ENCODE measurements at places on chromosomes 16 and 17.

- no peak for DNase-seq
Observed at GRCh38 chr16:16067127-16067526, 117.7 kb downstream of the ABCC1 start.

DNA sequence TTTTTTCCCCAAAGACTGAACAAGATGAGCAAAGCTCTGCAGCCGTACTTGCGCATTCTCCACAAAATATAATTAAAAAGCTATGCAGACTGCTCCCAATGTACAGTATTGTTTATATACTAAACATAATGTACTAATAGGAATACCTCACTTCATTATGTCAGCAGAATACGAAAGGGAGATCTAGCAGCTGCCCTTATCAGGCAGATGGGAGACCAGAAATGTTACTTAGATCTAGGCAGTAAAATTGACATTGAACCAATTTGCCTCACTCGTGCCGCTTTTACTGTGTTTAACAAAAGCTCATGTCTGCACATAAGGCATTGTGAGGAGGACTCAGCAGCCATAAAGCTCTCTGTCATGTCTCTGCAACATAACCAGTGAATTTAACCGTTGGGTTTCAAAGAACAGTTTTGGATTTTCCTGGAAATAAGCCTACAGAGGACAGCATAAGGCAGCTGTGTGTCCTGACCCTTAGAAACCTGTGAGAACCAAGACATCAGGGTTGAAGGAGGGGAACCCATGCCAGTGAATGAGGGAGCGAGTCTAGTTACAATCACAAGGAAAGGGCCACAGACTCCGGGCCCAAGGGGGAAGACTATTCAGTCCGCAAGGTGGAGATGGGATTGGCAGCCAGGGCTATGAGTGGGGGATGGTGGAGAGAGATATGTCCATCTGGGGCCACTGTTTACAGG, 71.4 kb downstream of the GNAO1 start:
- no peak for DNase-seq

- no peak for DNase-seq
Observed at GRCh38 chr16:88508868-88509748, 56.0 kb downstream of the ZFPM1 start.

- no peak for DNase-seq
Observed at GRCh38 chr17:33519692-33520091, 226.6 kb upstream of the ASIC2 start.

GRCh38 chr16:74635303-74635702, 28.4 kb upstream of the GLG1 start:
- DNase-seq = no peak

DNA sequence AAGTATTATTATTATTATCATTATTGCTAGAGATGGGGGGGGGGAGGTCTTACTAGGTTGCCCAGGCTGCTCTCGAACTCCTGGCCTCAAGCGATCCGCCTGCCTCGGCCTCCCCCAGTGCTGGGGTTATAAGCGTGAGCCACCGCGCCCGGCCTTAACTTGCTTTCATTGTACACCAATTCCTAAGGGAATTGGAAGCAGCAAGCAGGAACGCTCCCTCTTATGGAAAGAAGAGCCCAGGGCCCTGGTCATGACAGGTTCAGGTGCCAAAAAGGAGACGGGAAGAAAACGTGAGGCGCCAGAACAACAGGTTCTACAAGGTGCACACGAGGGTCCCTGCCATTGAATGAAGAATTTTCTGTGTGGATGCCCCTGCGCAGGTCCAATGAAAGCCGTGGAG, 540 bp upstream of the RPL38 start:
- no peak for DNase-seq

GRCh38 chr16:13560151-13560550, 359.8 kb upstream of the ERCC4 start:
- DNase-seq = no peak

GRCh38 chr17:69575346-69575761, 160.9 kb downstream of the MAP2K6 start:
- DNase-seq = peak; percentile 43

- no peak for DNase-seq
Observed at GRCh38 chr17:64413513-64413912, 22.9 kb upstream of the PECAM1 start.

DNA sequence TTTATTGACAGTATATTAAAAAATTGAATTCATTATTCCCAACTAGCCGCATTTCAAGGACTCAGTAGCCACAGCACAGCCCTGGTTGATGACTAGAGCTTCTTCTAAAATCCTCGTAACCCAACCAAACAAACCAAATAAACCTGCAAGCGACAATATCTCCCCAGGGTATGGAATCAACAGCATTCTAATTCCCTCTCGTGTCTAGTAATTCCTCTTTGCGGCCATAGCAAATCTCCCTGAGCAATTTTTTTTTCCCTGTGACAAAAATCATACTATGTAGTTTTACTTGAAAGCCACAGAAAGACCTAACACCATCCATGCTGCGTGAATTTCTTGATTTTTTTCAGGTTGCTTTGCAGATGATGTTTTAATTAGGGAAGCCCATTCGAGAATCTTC, 143.4 kb upstream of the MYOCD start:
- no peak for DNase-seq

GRCh38 chr17:499951-500461, 147.4 kb upstream of the RPH3AL start:
- no peak for DNase-seq

DNA sequence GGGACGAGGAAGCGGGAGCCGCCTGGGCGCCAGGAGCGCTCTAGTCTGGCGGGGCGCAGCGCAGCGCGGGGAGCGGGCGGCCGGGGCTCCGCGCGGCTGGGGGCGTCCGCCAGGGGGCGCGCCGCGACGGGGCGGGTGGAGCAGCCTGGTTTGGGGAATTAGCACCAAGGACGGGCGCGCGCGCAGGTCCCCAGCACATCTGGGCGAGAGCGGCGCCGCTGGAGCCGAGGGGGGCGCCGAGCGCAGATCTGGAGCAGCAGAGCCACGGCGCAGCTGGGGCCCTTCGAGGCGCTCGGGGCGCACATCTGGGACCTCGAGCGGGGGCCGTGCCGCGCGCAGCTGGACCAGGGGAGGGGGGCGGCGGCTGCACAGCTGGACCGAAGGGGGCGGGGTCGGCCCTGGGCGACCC, at the start of gene NXPH3:
NXPH3 (plus strand) TSS at position 193 of the 409 bp plus-strand sequence. CDS start 349 bp downstream, outside the sequence.
- DNase-seq = peak; percentile 91

DNA sequence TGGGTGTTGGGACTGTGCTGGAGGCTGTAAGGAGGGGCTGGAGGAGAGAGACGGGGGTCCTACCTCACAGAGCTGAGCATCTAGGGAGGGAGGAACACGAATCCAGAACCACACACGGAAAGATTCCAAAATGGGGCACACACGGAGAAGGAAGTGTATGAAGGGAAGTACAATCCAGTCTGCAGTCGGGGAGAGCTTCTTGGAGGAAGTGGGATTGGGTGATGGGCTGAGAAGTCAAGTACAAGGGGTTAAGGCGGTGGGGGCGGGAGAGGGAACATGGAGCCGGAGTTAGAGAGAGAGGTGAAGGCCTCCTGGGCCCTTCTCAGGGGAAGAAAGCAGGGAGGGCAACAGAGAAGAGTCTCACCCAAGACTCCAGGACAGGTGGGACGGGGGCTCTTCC, 107.5 kb upstream of the CREBBP start:
- no peak for DNase-seq

DNA sequence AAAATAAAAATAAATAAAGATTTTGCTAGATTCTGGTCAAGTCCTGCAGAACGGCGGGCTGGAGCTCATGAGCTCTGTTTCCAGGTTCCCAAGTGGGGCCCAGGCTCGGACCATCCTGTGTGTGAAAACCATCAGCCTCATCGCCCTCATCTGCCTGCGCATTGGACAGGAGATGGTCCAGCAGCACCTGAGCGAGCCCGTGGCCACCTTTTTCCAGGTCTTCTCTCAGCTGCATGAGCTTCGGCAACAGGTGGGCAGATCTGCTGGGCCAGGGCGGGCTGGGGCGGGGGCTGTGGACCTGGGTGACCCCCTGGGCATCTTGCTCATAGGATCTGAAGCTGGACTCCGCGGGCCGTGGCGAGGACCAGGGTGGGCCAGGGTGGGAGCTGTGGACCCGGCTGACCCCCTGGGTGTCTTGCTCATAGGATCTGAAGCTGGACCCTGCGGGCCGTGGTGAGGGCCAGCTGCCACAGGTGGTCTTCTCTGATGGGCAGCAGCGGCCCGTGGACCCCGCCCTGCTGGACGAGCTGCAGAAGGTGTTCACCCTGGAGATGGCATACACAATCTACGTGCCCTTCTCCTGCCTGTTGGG, 7.8 kb downstream of the WDR81 start:
- no peak for DNase-seq

- DNase-seq = no peak
Observed at GRCh38 chr17:40558300-40558889, 6.9 kb downstream of the CCR7 start.

- DNase-seq = no peak
Observed at GRCh38 chr17:2672026-2672425, 39.5 kb downstream of the CLUH start.

DNA sequence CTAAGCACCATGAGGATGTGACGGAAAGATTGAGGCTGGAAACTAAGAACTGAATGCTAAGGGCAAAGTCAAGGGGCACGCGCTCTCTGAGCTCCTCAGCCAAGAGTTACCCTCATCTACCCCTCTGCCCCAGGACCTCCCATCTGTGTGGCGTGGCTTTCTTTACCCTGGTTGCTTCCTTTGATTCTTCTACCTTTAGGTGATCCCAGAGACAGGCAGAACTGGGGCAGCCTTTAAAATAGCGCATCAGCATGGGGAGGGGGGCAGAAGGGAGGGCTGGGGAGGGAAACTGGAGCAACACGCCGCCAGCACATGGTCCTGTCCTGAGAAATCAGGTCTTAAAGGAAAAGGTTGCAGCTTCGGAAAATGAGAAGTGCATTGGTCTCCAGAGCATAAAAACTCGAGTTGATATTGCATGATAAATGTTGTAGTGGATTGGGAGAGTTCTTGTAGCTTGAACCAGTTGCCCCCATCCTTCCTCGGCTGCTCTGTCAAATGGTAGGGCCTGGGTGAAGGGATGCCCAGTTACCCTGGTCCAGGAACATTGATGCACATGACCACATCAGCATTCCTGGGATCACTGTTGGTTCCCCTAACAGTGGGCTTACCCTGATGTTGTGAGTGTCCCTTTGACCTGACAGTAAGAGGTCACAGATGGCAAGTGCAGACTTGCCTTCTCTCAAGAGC, 29.7 kb downstream of the LDHD start:
- DNase-seq = no peak

- DNase-seq = no peak
Observed at GRCh38 chr16:58563235-58563634, 47.9 kb downstream of the SETD6 start.

DNA sequence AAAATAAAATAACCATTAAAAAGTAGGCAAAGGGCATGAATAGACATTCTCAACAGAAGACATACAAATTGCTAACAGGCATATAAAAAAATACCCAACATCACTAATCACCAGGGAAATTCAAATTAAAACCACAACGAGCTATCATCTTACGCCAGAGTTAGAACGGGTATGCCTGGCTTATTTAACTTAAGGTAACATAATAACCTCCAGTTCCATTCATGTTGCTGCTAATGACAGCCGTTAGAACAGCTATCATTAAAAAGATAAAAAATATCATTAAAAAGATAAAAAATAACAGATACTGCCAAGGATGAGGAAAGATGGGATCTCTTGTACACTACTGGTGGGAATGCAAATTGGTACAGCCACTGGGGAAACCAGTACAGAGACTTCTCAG, 89.3 kb downstream of the GAS7 start:
- no peak for DNase-seq

GRCh38 chr17:50117202-50118051, 12.5 kb downstream of the SAMD14 start:
- DNase-seq = peak; percentile 92

- DNase-seq = no peak
Observed at GRCh38 chr16:27433636-27434035, 31.7 kb downstream of the IL21R start.

DNA sequence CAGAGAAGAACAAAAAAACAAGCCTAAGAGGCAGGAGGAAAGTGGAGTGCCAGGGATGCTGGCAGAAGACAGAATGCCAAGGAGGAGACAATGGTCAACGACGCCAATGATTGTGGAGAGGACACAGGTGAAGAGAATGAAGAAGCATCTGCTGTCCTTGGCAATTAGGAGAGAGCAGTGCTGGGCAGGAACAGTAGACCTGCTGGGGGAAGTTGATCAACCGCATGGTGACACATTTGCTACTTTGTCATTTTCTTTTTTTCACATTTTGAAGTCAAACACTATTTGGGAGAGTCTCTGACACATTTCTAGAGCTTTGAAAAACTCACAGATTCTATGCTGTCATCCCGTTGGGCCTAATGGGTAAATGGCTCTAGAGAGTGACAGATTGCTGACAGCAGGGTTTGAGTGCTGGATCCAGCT, 1.1 kb upstream of the PIK3R6 start:
- DNase-seq = no peak

DNA sequence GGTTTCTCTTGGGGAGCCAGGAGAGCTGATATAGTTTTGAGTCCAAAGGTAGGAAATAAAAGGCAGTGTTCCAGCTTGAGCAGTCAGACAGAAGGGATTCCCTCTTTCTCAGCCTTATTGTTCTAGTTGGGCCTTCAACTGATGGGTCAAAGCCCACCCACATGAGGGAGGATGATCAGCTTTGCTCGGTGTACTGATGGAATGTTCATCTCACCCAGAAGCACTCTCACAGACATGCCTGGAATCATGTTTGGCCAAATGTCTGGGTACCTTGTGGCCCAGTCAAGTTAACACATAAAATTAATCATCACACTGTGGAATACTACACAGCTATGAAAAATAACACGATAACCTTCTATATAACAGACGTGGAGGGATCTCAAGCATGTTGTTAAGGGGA, 23.1 kb upstream of the KCNG4 start:
- DNase-seq = no peak

DNA sequence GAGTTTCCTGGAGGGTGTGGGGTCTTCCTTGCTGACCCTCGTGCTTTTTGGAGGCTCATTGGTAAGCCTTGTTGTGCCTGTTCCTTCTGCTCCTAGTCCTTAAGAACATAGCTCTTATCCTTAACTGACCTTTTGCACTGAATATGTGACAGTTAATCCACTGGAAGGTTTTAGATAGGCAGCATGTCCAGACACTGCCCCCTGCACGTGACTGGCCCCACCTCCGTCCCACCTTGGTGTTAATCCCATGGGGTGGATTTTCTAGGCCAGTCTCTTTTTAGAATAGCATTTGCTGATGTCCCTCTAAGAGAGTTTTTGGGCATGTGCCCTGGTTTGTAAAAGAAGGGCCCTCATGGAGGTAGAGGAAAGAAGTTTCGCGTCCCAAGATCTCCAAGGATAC, 58.3 kb downstream of the RBFOX1 start:
- no peak for DNase-seq

DNA sequence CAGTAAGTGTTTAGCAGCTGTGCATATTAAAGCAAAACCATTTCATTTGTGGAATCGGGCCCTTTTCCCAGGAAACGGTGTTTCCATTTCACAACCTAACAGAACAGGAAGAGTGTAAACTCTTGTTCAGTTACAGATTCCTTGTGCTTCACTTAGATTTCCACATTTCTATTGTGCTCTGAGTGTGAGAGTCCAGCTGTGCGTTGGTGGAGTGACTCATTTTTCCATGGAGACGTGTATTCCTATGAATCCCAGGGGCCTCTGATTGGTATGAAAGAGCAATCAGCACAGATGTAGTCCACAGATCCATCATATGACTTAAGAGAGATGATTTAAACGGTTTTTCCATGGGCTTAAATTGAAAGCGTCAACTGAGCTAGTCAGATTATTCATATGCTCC, 13.3 kb upstream of the CAVIN1 start:
- no peak for DNase-seq

- DNase-seq = no peak
Observed at GRCh38 chr17:55607731-55608341, 96.6 kb upstream of the SMIM36 start.

GRCh38 chr16:84084570-84085270, 32.0 kb downstream of the MBTPS1 start:
- DNase-seq = peak; percentile 83

All from neural progenitor cell (in vitro differentiated cells).